ENCODE measurements at places on chromosomes 2 and 18.

DNA sequence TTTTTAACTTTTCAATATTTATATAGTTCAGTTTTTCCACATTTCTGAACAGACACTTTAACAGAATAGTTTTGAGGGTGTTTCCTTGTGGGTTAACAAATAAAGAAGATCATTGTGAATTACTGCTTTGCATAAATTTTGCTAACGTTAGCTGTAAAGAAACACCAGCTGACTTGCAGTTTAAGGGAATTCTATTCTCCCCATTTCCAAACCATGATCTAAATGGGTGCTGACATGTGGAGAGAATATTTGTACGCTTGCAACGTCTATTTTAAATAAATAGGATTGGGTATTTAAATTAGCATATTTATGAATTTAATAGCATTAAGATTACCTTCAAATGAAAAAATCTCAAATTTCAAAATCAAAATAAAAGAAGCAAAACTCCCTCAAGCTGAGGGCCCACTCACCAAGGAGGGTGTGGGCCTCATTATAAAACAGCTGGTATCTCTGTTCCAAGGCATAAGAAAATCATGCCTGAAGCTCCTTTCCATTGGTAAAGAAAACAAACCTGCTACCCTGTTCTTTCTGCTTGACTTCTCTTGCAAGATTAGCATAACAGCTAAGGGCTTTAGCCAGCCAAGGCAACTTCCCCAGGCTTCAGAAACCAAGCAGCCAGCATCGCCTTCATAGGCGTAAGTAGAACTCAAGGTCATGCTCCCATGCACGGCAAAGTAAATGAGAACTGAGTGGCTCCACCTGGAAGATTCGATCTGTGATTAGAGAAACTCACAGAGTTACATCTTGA, 3.2 kb downstream of the MRO start:
- no peak for DNase-seq

- no peak for DNase-seq
Measured at GRCh38 chr2:174054926-174055325, 89.8 kb upstream of the SP3 start.

DNA sequence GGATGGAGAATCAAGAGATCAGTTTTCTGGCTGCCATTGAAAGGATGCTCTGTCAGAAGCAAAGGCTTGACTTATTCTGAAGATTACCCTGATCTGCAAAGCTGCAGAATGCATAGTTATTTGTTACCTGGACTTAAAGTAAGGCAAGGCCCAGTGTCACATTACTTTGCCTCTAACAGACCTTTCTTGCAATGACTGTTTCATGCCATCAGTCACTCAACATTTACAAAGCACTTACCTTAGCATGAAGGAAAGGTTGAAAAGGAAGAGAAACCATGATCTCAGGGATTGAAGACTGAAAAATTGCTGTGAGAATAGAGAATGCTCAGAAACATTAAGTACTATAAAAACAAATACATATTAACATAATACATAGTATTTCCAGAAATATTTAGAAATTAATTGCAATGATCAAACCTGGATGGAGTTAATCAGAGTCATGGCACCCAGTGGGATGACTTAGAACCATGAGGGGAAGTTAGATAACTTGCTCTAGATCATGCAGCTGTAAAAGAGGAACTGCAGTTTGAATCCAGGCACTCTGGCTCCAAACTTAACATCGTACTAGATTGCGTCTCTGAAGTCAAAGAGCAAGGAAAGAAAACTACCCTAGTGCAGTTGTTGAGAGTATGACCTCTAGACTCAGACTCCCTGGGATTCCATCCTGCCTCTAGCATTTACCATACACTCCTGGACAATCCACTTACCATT, 26.5 kb upstream of the FAM117B start:
- no peak for DNase-seq

GRCh38 chr2:219658196-219658846, 30.9 kb downstream of the SLC4A3 start:
- DNase-seq = no peak

GRCh38 chr2:38658613-38659012, 7.3 kb upstream of the GALM start:
- DNase-seq = no peak

GRCh38 chr2:227182765-227183164, 18.3 kb downstream of the COL4A3 start:
- DNase-seq = no peak

- DNase-seq = no peak
Measured at GRCh38 chr2:222332116-222332515, 33.3 kb upstream of the PAX3 start.

- no peak for DNase-seq
Measured at GRCh38 chr2:27634291-27634690, 5.4 kb downstream of the GPN1 start.

DNA sequence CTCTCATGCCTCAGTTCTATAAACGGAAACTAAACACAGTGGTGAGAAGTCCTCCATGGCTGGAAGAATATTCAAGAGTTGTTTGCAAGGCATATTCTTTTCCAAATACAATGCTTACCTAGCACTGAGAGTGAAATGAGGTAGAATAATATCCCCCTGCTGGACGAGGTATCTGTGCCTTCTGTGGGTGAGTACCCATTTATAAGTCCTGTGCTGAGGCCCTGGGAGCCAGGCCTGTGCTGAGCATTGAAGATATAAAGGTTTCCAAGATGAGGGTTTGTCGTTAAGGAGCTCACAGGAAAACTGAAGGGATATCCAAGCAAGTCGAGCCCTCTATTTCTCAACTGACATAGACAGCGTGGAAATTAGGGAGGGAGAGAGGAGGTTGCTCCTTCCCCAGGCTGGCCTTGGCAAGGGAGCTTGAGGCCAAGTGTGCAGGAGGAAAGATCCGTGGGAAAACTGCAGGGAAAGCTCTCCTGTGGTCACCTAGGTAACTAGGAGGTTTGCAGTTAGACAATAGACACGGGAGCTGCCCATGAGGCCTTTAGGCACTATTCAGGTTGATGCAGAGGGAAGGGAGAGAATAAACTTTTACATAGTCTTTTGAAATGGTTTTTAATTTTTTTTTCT, 17.6 kb downstream of the PTPRM start:
- no peak for DNase-seq

- DNase-seq = no peak
Measured at GRCh38 chr2:200168641-200169555, 137.6 kb upstream of the SPATS2L start.

- no peak for DNase-seq
Measured at GRCh38 chr2:85758361-85759256, 4.8 kb downstream of the ATOH8 start.

GRCh38 chr2:148110184-148110583, 89.3 kb downstream of the MBD5 start:
- DNase-seq = no peak

DNA sequence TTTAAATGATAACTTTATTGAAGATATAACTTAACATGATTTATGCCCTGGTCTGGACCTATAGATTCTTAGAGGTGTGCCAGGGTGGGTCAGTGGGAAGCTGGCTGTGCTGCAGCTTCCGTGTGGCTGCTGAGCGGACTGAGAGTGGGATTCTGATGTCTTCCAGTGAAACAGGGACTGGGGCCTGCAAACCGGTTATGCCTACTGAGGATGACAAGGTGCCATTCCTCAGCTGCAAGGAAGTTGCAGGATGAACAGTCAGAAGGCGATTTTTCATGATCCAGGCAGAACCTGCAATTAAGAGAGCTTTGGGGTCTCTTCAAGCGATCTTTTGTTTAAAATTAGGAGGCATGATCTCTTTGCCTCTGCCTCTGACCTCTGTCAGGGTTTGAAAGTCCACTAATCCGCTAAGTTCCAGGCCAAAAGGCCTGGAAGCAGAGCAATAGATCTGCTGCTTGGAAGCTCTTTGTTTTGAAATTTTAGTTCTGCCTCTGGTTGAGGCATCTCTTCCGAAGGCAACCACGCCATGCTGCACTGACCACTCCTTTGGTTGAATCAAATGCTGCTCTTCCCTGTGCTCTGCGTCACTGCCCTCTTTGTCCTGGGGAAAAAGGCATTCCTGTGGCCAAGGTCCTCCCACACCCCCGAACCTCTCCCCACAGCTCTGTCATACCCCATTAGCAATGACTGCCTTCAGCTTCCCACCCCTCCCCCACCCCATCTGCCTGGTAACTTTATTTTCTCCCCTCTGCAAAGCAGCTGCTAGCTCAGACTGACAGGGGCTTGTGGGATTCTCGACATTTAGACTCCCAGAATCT, 2.0 kb downstream of the TMEM169 start:
- no peak for DNase-seq

GRCh38 chr2:47719099-47719498, 63.8 kb upstream of the MSH6 start:
- DNase-seq = no peak

DNA sequence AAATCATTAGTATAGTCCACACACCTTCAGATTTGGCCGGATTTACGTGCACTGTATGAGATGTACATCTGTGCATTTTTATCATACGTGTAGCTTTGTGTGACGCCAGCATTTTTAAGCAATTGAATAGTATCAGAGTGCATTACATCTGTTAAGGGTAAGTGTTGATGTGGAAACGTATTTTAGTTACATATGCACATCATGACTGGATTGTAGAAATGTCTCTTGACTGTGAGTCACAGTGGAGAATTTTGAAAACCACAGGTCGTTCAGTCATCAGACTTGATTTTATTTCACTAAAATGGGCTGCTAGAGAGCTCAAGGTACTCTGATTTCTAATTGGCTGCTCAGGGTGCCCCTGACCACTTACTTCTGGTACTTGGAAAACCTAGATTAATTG, 5.4 kb upstream of the GPBAR1 start:
- DNase-seq = no peak

DNA sequence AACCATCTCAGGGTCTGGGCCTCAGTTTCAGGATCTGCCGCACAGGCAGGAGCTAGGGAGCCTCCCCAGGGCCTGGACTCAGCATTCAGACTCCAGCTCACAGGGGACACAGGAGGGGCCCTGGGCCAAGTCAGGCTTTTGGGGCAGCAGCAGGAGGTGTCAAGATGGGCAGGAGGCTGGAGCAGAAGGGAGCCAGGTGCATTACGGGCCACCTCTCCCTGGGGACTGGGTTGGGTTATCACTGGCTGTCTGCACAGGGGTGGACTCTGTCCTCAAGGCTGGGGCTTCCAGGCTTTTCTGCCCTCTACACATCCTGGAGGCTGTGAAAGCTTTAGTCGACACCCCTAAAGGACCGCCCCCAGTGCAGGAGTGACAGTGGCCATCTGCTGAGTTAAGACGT, 20.0 kb downstream of the AQP12A start:
- no peak for DNase-seq

DNA sequence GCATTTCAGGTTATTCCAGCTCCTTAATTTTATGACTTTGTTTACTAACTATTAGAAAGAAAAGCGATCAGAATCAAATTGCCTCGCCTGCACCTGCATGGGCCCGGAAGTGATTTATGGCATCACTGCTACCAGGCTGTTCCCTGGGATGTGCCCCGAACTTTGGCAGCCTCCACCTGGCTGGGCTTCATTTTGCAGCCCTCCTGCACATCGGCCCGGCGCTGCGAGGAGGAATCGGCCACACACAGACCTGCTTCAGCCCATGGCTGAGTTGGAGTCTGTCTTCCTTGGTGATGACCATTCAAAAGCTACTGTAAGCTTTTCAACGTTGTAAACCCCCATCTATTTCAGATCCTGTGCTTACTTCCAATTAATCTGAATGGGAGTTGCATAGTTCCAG, 638.0 kb downstream of the RNF144A start:
- no peak for DNase-seq

DNA sequence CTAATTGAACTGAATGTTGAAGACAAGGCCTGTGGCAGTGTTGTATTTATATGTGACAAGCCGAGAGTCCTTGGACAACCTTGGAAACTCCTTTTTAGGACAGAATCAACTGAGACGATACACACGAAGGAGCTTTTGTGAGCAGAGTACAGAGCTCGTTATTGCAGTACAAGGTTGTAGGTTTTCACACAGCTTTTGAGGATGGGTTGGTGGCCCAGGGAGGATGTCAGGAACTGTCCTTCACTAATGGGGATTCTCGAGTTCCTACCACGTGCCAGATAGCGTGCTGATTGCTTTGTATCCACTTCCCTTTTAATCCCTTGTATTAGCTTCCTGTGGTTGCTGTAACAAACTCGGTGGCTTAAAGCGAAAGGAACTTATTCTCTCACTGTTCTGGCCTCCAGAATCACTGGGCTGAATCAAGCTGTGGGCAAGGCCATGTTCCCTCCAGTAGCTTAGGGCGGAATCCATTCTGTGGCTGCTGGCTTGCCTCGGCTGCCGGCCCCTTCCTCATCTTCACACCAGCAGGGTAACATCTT, 20.2 kb downstream of the INPP4A start:
- DNase-seq = no peak

Data from right renal cortex interstitium (tissue), 3 donors.